NCI-H460 (cell line): ENCODE measurements at places on chromosomes 16 and 17. TPM values are rescaled to one million over a fixed set of nuclear protein-coding genes. Genes with fewer than 3 reads are reported as not detected.

DNA sequence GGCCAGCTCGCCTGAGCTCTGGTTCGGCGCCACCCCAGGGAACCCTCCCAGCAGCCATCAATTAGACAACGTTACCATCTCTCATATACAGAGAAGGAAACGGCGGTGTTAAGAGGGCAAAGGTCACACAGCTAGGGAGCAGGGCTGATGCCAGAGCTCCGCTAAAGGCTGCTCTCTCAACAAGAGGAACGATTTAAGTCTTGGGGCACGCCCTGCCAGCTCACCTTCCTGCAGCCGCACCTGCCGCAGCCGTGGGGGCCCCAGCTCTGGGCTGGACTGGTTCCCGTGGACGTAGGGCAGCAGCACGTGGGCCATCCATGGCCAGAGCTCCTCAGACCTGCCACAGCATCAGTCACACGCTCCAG lies 43.5 kb downstream of the PKD1 start:
- no peak for DNase-seq

- no peak for DNase-seq
Observed at GRCh38 chr16:70276392-70276791, 12.9 kb downstream of the AARS1 start.

Gene ASPA
- not detected in 2 replicates for total RNA-seq

Gene PRR35
- total RNA-seq: 0.05 TPM in 1 of 2 replicates, not detected in the other

Gene SCARF1
- 0.23 TPM in 1 of 2 replicates, not detected in the other for total RNA-seq
